ENCODE measurements at places on chromosomes 12 and 14.

- DNase-seq: no peak
Measured at GRCh38 chr12:5913387-5913786, 31.7 kb downstream of the ANO2 start.

DNA sequence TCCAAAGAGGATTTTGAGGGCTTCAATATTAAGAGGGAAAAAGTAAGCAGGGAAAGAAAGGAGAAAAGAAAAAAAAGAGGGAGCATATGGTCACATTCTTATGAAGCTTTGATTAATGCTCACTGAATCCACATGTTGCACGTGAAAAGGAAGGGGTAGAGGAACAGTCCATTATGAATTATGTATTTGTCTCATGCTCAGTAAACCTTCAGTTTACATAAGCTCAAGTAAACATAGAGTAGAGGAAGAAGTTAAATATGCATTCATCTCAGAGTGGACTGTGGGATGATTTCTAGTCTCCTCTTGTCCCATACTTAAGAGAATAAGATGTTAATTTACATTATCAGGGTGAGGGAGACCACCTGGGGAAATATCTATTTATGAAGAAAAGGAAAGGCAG, 334.5 kb downstream of the IPO8 start:
- no peak for DNase-seq

GRCh38 chr12:86249276-86249675, 6.9 kb downstream of the MGAT4C start:
- no peak for DNase-seq

GRCh38 chr12:109277899-109278762, 31.0 kb downstream of the FOXN4 start:
- peak; percentile 60 for DNase-seq

DNA sequence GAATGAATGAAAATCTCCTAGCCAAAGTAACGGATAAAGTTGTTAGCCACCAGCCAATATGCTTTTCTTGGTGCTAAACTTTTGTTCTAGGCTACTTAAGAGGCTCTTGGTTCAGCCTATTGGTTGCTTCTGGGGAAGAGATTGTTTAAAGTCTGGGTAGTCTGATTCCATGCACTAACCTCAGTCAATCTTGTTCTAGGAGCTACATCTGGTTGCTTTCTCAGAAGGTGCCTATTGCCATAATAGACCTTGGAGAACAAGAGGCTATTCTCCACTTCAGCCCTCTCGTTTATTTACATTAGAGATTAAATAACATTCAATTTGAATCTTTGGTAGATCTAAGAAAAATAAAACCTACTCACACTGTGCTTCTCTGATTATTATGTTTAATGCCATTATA, 40.8 kb upstream of the OTOGL start:
- DNase-seq: no peak

- DNase-seq: no peak
Measured at GRCh38 chr14:98689951-98690350, 582.0 kb downstream of the BCL11B start.

DNA sequence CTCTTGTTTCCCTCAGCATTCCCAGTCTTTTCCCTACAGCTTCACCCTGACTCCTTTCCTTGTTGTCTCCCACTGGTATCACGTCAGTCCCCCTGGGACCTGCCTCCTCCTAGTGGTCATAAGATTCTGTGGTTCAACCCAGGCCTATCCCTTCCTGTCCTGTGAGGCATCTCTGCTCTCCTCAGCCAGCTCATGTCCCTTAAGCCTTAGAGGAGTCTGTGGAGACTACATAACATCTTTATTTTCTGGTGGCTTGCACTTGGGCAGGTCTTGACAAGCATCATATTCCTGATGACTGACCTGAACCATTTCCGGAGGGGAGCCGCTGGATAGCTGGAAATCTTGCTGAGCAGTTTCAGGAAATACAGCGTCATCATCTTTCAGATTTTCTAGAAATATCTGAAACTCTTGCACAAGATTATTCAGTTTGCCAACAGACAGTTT, 688 bp downstream of the C12orf71 start:
- DNase-seq: no peak

GRCh38 chr14:89108608-89109007, 284.2 kb downstream of the TTC8 start:
- DNase-seq: no peak

DNA sequence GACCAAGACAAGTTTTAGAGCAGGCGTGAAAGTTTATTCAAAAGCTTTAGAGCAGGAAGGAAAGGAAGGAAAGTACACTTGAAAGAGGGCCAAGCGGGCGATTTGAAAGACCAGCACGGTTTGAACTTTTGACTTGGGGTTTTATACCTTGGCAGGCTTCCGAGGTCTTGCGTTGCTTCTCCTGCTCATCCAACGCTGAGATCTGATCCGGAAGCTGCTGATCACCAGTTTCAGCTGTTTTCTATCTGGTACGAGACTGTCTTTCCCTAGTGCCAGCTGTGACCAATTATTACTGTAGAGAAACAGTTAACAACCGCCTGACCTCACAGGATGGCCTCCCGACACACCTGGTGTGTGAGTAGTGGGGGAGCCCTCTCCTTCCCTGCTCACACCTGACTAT, 20.6 kb upstream of the SNRPF start:
- no peak for DNase-seq

GRCh38 chr12:94714378-94715114, 64.2 kb upstream of the TMCC3 start:
- peak; percentile 49 for DNase-seq

- DNase-seq: no peak
Measured at GRCh38 chr12:4331221-4331620, 10.2 kb downstream of the TIGAR start.

DNA sequence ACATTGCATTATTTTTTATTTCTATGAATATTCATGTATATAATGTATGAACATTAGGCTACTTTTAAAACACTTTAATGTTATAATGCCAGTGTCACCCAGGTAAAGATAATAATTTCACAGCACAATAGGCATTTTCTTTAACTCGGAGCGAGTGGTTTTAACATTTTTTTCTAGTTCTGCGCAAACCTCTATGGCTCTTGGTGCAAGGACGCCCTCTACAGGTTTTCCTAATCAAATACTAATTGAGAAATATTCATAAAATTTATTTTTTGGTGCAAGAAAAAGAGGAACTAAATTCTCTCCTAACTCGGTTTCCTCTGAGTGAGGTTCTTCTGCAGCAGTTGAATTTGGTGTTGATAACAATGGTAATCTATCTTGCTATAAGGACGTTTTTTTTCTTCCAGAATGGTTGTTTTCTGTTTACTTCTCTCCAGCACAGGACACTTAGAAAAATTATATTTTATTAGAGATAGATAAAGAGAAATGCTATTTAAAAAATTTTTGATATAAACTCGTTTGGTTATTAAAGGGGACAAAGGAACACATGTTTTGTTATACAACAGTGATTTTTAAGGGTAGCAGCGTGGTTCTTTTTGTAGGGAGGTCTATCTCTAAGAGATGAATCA, 2.4 kb upstream of the WIF1 start:
- DNase-seq: peak; percentile 35

All from muscle of arm (tissue), 14 donors.